Stimulated activated CD4-positive, alpha-beta T cell treated with anti-CD3 and anti-CD28 coated beads, Interleukin-1b, Interleukin-23, amount 100 ng/mL, for 48 hours (primary cell): ENCODE measurements at places on chromosomes 2 and 18.

- DNase-seq = no peak
Observed at GRCh38 chr2:240638512-240639160, 13.4 kb downstream of the GPR35 start.

DNA sequence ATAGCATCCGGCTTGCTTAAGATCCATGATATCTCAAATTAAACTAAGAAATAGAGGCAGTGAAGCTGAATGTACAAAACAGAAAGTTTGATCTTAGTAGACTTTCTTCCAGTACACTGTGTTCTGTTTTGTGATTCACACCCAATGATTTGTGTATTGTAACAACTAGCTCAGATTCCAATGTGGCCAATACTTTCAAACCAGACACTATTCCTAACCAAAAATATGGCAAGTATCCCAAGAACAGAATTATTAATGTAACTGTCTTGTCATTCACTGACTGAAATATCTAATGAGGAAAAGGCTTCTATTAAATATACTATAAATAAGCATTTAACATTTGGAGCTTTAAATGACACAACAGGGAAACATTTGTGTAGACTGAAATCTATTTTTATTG is 299.1 kb downstream of the NRXN1 start:
- no peak for DNase-seq

DNA sequence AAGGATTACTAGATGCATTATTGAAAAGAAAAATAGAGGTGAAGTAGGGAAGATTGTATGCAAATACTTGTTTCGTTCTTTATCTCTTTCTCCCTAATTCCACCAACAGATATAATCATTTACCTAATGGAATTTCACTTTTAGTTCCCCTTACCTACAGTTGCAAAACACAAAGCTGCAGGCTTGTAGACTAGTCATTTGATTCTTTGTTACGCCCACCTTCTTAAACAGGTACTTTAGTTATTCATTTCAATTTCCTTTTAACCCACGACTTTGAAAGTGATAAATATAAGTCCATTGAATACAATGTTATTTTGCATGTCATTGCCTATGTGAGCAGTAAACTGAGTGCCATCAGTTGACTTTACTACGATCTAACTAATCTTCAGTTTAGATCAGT is 3.9 kb upstream of the HRH4 start:
- DNase-seq = no peak

- DNase-seq = no peak
Observed at GRCh38 chr18:75035928-75036327, 173.0 kb downstream of the PTGR3 start.

GRCh38 chr2:195600778-195601177 is 56.2 kb upstream of the SLC39A10 start:
- no peak for DNase-seq

DNA sequence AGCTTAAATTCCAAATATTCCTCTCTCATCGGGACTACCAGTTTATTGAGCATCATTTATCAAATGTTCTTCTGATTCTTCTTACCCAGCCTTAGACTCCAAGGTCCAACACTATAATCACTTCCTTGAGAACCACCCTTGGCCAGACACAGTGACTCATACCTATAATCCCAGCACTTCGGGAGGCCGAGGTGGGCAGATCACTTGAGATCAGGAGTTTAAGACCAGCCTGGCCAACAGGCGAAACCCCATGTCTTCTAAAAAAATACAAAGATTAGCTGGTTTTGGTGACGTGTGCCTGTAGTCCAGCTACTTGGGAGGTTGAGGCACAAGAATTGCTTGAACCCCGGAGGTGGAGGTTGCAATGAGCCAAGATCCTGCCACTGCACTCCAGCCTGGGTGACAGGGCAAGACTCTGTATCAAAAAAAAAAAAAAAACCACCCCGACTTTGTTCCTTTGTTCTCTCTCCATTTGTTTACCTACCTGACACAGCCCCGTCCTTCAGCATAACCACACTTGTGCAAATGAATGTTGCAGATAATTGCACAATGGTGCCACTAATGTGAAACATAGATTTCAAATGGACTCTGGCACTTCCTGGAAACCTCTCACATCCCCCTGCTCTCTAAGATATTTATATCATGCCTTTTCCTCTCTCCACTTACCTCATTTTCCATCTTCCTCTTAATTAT is 38.9 kb upstream of the LPIN2 start:
- DNase-seq = no peak

DNA sequence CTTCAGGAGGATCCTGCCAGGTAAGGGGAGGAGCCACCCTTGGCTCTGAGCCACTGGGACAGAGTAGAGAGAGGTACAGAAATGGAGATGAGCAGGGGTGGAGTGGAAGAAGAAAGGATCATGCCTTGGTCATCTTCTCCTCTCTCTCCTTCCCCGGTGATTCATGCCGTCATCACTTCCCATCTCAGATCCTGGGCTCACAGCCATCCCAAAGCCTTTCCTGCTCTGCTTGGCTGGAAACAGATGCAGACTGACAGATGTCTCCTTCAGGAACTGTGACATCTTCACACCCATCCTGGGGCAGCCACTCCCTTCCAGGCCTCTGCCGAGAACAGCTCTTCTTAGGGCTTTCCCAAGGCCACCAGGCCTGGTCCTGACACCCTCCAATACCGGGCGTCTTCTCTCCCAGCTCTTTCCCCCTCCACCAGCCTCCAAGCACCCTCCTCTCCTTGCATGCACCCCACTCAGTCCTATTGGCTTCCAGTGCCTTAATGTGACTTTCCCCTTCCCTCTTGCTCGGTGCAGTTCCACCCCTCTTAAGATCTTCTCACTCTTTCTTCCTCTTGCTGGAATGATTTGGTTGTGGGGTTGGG is 58.3 kb upstream of the TNP1 start:
- no peak for DNase-seq

- DNase-seq = no peak
Observed at GRCh38 chr2:156147594-156148330, 184.8 kb downstream of the NR4A2 start.

GRCh38 chr2:60855989-60856669 is 25.2 kb upstream of the REL start:
- no peak for DNase-seq

- peak; percentile 10 for DNase-seq
Observed at GRCh38 chr2:206392118-206392517, 51.2 kb upstream of the ADAM23 start.

DNA sequence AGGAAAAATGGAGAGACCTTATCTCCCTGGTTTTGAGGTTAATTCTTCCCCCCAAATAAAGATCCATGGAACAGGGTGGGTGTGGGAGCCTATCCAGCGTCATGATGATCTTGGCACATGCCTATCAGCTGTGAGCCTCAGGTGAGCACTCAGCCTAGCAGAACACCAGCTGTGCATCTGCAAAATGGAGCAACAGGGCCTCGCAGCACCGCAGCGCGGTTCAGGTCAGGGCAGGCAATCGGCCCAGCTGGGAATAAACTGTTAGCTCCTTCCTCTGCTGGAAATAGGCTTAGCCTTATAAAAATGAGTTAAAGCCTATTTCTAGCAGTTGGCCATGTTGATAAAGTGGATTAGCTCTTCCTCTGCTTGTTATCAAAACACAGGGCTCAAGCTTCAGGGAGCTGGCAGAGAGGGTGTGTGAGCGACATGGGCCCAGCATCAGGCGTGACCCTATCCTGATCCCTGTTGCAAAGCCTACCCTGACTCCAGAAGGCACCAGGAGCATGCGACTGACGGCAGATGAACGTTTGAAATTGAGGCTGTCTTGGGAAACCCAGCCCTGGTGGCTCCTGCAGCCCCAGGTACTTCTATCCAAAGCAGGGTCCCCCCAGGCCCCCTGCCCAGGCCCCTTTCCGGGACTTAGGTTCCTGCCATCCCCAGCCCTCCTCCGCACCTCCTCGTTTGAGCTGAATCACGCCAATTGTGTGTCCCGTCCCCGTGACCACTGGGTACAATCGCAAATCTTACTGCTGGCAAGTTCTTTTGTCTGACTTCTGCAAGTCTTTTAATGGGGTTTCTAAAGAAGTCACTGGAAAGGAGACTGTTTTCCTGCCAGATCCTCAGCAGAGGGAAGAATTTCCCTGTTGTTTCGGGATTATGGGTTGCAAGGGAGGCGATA is 35.4 kb downstream of the ARHGEF4 start:
- no peak for DNase-seq

- no peak for DNase-seq
Observed at GRCh38 chr2:212427638-212428037, 111.0 kb downstream of the ERBB4 start.

DNA sequence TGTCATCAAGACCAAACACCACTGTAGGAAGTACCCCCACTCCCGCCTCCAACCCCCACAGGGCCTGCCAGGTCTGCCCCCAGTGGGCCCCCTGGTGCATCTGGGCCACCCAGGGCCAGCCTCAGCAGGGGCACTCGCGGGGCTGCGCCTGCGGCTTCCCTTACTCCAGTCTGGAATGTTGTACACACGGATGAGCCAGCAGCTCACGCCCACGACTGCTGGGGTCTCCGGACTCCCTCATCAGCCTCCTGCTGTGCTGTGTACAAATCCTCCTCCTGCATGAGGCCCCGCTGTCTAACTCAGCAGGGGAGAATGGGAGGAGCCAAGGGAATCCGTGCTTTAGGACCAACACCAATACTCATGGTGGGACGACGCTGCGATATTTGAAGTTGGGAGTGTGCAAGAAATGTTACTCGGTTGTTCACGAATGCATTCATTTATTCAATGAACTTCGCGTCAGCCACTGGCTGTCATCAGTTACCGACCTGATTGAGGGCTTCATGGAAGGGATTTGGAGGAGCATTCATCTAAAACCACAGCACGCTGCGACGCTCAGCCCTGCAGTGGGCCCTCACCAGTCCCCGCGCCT is 654 bp upstream of the ASB1 start:
- peak; percentile 21 for DNase-seq
